ENCODE measurements at places on chromosomes 4 and X.
A peak's percentile ranks its signal among the peaks of the same experiment; 100 is the strongest.

GRCh38 chr4:108156391-108156790, 12.3 kb downstream of the LEF1 start:
- DNase-seq, result no peak

GRCh38 chr4:148278310-148278709, 163.9 kb downstream of the NR3C2 start:
- no peak for DNase-seq

- no peak for DNase-seq
Measured at GRCh38 chr4:146179784-146180370, 4.4 kb downstream of the LSM6 start.

- DNase-seq, result peak; percentile 4
Measured at GRCh38 chrX:121308276-121308805, 260.9 kb downstream of the GLUD2 start.

GRCh38 chr4:175762582-175762981, 49.5 kb downstream of the GPM6A start:
- no peak for DNase-seq
